C1 segment of cervical spinal cord (tissue), 14 donors: ENCODE measurements at places on chromosomes 12 and 14.

GRCh38 chr12:10584415-10584814 lies 29.0 kb downstream of the MAGOHB start:
- DNase-seq: no peak

DNA sequence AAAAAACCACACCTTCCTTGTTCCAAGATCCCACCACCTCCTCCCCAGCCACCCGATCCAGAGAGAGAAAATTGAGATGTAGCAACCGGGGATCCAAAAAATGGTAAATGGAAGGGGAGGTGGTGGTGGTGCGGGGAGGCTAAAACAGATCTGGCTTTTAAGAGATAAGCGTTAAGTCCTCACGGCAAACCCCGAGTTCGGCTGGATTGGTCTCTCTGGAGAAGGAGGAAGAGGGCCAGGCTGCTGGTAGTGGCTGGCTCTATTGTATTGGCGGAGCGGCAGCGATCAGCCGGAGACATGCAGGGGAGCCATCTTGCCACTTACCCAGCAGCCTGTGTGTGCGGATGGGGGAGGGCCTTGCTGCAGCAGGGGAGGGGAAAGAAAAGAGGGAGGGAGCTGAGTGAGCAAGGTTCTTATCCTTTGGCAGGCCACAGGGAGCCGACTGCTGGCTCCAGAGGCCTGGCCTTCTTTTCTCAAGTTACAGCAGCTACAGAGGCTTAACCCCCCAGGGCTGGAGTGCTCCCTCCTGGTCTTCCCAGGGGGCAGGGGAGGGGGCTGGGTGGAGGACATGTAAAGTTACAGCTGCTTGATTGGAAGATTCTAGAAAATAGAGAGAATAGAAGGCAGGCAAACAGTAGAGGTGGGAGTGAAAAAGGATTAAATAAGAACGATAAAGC lies 14.1 kb upstream of the CDH24 start:
- DNase-seq: no peak

- DNase-seq: no peak
These were observed 58.7 kb downstream of the POLR3B start for GRCh38 chr12:106416273-106416672.

DNA sequence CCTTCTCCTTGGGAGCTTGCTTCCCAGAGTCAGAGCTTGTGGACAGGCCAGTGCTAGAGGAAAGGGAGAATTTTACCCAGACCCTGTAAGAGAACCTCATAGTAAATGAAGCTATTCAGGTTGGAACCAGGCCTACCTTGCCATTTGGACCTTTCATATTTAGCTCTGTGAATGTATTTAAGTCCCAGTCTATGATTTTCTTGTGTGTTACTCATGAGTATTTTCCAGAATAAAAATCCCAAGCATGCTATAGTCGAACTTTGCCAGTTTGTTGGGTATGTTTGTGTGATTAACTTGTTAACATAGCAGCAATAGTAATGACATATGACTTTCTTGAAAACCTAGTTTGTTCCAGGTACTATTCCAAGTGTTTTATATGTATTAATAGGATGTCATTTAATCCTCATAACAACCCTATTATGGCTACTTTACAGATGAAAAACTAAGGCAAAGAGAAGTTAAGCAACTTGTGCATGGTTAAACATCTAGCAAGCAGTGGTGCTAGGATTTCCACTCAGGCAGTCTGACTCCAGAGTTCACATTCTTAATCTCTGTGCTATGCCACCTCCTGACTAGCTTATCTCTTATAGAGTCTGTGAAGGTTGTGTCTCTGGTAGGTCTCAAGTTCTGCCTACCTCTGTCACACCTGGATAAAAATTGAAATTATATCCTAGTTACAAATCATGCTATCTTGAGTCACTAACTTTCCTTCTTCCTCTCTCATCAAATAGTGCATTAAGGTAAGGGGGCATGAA lies 47.9 kb upstream of the GARIN2 start:
- DNase-seq: no peak

- DNase-seq: no peak
These were observed 30.4 kb upstream of the RNU6-7 start for GRCh38 chr14:32171469-32171868.

- DNase-seq: no peak
These were observed 12.9 kb upstream of the ASPG start for GRCh38 chr14:104072586-104072985.

DNA sequence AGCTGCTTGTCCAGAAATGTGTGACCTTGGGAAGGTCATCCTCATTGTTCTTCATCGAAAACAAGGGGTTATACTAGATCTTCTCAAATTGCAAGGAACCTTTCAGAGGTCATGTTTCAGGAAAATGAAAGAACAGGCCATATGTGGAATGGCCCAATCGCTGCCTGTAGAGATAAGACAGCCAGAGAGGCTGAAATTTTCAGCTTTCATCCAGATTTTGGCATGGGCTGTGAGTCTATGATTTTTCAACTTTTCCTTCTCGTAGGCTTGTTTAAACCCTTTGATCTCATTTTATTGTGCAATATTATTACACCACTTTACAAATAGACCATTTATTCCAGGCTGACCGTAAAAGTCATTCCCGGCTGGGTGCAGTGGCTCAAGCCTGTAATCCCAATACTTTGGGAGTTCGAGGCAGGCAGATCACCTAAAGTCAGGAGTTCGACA lies 17.1 kb upstream of the ATXN2 start:
- no peak for DNase-seq

DNA sequence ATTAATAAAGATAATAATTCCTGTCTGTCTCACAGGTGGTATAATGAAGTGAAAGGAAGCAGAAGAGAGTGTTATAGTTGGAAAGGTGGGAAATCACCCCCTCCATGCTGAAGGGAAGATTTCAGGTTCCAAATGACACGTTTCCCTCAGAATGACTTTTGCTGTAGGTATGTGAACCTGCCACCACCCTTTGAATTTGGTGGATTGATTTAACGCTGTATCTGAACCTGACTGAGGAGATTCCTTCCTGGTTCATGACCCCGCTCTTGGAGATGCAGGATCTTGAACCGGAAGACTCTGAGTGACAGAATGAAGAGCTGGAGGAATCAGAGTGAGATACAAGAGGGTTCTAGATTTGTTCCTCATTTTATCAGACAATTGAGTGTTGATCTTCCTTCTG lies 20.3 kb upstream of the EMP1 start:
- no peak for DNase-seq

DNA sequence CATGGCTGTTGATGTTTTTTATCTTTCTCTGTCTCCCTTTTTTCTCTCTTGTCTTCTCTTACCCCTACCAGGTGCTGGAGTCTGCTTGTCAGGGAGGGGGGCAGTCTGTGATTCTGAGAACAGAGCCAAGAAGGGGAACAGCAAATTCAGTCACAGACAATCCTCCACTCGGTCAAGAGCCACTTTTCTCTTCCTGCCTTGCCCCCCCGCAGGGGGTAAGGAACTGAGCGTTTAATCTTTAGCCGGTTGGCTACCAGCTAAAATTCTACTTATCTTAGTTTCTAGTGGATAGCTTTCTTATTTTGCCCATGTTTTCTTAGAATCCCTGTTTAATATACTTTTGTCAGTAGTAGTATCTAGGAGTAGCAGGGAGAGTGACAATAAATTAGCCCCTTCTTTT lies 1.9 kb downstream of the RIMKLB start:
- DNase-seq: no peak

- DNase-seq: no peak
These were observed 18.9 kb upstream of the ATP5MC2 start for GRCh38 chr12:53694756-53695151.

DNA sequence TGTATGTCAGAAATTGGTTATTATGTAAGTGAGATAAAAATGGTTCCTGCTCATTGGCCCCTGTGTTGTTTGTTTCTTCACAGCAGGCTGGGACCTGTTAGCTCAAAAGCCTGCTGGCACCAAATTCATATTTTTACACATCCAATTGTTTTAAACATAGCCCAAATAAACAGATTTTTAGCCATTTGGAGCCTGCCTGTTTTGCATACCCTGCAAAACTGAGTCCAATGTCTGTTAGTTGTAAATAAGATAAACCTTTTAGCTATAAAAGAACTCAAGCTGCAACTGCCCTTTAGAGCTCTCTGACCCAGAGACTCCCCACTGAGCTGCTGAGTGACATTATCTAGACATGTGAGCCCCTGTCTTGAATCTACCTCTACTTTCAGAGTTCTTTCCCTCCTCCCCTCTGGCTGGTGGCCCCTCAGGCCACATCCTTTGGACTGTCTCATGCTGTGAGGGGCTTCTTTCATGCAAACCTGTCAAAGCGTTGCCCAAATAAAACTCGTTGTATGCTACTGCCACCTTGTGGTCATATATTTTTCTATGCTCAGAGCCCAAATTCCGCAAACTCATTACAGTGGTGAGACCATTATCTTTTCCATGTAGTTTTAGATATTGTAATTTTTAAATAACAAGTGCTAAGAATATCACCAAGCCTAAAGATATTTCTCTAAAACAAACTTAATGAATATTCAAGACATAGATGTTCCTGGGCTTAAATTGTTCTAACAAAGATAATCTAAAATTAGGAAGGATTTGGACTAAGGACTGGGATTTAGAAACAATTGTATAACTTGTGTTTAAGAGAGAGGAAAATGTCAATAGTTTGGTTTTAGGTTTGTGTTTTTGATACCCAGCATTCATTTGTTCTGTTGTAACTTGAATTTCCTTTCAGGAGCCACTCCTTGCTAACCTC lies 337.9 kb downstream of the AACS start:
- no peak for DNase-seq

DNA sequence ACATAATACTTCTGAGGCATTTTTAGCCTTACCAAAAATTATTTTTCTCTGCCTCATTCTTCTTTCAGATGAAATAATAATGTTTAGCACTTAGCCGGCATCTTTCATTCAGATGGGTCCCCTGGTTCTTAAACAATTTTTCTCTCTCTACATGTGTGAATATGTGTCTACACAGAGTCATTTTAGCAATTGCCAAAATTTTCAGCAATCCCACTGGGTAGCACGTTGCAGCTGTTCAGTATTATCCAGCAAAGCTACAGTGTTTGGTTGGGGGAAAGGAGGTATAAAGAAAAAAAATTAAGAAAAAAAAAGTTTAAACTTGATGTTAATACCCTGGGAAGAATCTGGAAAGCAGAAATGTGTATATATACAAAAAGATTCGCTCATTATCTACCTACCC lies 160.5 kb upstream of the TRHDE start:
- no peak for DNase-seq
